ENCODE measurements at places on chromosomes 12 and 14. TPM values are rescaled to one million over a fixed set of nuclear protein-coding genes. Genes with fewer than 3 reads are reported as not detected.

The MMP17 gene
- total RNA-seq, result not detected

The GRIP1 gene
- total RNA-seq, result 2.3 TPM

The SLC6A13 gene
- 3.3 TPM for total RNA-seq

The GLI1 gene
- total RNA-seq, result 0.21 TPM

The HOXC9 gene
- not detected for total RNA-seq

The PRPH gene
- not detected for total RNA-seq

The TTC9 gene
- total RNA-seq, result 10.5 TPM

The NPFF gene
- total RNA-seq, result 1.3 TPM

The CDCA3 gene
- total RNA-seq, result 67.7 TPM

The ADCY6 gene
- total RNA-seq, result 0.79 TPM

- no peak for DNase-seq
These were observed 295.7 kb upstream of the FKBP4 start for GRCh38 chr12:2498964-2499500.

DNA sequence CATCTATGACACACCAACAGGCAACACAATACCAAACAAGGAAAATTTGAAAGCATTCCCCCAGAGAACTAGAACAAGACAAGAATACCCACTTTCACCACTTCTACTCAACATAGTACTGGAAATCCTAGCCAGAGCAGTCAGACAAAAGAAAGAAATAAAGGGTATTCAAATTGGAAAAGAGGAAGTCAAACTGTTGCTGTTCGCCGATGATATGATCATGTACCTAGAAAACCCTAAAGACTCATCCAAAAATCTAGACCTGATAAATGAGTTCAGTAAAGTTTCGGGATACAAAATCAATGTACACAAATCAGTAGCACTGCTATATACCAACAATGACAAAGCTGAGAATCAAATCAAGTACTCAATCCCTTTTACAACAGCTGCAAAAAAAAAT is 8.1 kb upstream of the ATL1 start:
- no peak for DNase-seq

GRCh38 chr14:81220580-81220829 is 254 bp downstream of the GTF2A1 start:
- DNase-seq, result no peak

GRCh38 chr14:92917041-92917940 is 5.7 kb upstream of the CHGA start:
- DNase-seq, result no peak

DNA sequence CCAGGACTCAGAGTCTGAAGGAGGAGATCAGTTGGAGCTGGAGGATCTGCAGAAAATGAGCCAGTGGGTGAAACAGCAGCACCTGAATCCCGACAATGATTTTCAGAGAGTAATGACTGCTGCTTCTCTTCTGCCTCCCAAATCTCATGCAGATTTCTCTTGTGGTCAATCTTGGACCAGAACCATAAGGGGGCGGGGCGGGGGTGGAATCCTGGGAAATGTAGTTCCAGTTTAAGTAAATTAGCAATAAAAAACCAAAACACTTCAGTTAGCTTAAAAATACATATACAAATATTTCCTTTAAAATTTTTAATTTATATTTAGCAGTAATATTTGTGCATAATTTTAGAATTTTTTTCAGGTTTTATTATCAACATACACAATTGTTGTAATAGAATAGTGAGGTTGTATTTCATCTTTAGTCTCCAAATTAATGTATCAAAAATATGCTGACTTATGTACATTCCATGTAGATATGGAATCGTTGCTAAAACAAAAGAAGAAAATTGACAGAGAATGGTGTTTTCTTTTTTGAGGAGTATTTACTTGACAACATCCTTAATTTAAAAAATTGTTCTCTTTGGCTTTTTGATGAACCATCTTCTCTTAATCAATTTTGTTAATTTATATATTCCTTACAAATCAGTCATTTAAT is 223.5 kb upstream of the SYT10 start:
- DNase-seq, result no peak

GRCh38 chr14:55749946-55750345 is 169.9 kb downstream of the KTN1 start:
- DNase-seq, result no peak

GRCh38 chr12:76942267-76942666 is 63.4 kb upstream of the CSRP2 start:
- no peak for DNase-seq

DNA sequence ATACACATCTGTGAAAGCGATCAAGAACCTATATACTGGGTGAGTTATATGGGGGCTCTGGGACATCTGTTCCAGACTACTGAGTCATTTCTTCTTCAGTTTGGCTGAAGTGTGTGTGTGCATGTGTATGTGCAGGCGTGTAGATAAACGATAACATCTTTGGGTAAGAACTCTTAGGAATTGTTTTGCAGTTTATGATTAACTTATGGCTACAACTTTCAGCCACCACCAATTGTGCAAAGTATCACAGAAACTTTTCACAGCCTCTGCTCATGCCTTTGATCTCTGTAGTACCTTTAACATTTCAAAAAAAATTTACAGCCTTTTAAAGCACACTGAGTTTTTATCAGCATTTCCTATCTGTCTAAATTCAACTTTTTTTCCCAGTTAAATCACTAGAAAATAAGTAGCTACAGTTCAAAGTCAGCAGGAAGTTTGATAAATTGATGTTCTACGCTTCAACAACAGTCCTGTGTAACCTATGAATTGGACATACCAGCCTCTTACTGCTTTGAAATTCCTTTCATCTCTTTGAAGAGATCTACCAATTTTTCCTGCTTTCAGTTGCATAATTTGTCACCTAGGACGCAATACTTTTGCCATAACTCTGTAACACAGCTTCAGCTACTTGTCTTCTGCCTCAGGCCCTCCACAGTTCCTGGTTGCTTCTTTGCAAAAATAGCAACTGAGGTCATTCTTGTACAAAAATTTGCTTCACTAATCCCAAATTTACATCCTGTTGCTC is 43.0 kb downstream of the PPM1H start:
- DNase-seq, result no peak

DNA sequence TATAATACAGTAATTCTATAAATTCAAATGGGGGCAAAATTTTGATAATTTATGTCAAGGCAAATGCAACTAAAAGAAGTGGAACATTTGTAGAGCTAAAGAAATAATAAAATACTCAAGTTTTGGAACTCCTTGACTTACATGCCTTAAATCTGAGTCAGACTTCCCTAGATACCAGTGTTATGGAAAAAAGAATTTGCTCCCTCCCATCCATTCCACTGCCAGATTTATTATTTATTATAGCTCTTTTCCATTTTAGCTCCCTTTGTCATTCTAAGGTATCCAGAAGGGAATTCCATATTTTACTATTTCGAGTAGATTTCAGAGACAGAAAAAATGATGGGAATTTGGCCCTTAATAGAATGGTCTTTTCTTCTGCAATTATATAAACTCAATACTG is 44.0 kb downstream of the RHOJ start:
- DNase-seq, result no peak

- no peak for DNase-seq
These were observed 24.7 kb upstream of the SOCS2 start for GRCh38 chr12:93547778-93548177.

DNA sequence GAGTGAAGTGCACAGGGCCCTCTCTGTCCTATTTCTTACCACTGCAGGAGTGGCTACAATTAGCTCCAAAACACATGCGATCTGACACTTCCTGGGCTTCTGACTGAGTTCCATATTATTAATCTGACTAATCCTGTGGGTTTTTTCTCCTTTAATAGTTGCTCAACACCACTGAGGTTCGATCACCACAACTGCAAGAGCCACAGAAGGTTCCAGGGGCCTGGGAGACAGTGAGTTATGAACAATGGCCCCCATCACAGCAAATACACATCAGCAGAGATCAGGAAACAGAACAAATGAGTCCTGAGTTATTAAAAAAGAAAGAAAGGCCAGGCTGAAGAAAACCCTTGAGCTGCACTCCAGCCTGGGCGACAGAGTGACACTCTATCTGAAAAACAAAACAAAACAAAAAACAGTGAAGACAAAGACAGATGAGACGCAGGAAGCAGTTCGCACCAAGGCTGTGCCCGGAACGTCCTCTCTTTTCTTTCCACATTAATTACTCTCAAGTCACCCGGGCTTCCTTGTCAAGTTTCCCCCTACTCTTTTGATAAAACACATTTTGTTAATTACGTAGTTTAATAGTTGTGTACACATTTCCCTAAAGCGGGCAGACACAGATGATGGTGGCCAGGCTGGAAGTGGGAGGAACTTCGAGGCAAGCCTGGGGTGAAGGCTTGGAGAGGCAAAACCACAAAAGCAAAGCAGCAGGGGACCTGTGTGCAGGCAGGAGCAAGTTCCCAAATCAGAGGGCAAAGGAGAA is 42.7 kb downstream of the CDC42BPB start:
- DNase-seq, result no peak

GRCh38 chr12:50196537-50196936 is 29.4 kb upstream of the CERS5 start:
- DNase-seq, result no peak

DNA sequence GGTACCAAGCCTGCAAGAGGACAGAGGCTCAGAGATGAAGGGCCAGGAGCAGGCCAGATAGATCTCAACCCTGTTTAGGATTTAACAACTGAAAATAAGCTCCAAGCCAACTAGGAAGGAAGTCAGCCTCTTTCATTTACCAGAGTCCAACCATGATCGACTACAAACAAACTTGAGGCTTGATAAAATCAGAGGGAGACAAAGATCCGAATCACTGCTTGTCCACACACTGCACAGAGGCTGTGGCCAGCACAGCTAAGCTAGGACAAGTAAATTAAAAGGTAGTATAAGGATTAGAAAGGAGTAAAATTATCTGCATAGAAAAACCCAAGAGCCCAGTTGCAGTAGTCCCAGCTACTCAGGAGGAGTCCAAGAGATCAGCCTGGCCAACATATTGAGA is 40.3 kb downstream of the FAM222A start:
- no peak for DNase-seq

DNA sequence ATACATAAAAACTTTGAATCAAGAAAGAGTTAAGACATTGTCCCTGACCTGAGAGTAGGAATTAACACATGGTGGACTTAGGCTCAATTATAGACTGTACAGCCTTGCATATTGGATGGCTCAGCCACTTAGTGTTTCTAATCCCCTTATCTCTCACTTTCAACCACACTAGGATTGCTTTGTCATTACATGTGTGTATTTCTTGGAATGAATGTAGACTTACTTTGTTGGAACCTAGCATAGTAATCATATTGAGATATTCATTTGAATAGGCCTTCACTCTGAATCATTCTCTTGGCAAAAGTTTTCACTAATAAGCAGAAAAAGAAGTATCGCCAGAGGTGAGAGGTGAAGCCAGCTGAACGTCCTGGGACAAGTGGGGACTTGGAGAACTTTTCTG is 1973.9 kb upstream of the FLRT2 start:
- DNase-seq, result no peak

DNA sequence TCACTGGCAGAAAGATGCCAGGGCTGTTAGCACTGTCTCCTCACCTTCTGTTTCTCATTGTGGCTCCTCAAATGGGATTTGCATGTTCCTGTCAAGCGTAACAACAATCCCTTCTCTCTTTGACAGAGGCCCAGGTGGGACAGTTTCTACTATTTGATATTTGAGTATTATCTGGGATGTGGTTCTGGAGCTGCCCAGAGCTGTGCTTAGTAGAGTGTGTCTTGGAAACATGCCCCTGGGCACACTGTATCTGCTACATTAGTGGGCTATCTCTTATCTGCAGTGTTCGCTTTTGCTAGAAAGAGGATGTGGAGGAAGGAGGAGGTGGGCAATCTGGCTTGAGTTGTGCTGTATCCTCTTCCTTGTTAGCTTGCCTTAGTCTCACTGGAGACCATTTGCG is 3.8 kb upstream of the ACADS start:
- no peak for DNase-seq

GRCh38 chr12:97275256-97275655 is 187.3 kb upstream of the RMST start:
- DNase-seq, result no peak

DNA sequence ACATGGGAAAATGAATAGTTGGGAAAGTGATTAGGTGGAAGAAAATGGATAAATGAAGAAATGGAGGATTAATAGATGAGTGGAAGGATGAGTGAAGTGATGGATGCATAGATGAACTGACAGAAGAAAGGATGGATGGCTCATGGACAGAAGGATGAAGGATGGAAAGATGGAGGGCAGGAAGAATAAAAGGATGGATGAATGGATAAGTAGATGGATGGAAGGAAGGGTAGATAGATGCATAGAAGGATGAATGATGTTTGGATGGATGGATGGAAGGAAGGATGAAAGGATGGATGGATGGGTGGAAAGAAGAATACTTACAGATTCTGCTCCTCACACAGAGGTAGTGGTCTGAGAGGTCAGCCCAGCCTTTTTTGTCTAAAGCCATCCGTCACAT is 35.8 kb upstream of the CHGA start:
- no peak for DNase-seq

DNA sequence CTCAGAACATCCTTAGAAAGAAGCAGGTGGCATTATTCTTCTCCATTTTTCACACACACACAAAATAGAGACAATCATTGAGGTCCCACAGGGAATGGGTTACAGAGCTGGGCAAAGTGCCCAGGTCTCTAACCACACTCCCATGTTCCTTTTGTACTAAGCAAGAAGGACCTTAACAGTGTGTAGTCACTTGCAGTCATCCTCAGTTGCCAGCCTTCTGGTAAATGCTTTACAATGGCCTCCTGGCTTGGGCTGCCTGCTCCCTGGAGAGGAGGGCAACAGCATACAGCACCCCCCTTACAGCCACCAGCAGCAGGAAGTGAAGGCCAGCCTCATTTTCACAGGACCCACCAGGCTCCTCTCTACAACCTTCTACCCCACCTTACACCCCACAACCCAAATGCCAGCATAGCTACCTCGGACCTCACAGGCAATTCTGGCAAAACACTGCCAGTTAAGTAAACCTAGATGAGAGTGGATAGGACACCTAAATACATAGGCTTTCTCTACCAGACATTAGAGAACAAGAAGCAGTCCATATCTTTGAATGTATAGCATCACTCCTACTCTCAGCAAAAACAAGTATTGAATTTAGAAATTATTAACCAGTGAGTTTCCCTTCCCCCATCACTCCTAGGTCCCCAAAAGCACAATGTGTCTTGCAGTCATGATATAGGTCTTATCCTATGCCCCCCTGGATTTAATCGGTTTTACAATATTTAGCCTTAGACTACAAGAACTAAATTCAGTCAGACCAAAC is 88.1 kb downstream of the PPP2R5E start:
- no peak for DNase-seq

GRCh38 chr12:2449586-2449985 is 345.2 kb upstream of the FKBP4 start:
- DNase-seq, result no peak

DNA sequence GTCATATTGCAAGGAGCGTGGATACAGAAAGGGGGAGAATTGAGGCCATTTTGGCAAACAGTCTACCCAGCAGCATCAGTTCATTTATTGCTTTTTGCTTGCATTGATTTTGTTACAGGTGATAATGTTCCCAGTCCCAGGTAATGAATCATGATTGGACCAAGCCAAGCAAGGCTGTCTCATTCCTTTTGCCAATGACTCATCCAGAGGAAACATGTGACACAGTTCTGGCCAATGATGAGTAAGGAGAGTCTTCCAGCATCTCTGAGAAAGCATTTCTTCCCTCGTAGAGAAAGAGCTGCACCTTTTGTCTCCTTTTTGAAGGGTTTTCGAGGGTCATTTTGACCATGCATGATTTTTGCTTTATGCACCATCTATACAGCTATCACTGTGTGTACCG is 68.2 kb downstream of the SLC15A4 start:
- no peak for DNase-seq

- DNase-seq, result no peak
These were observed 148.5 kb downstream of the GLT1D1 start for GRCh38 chr12:129001826-129002225.

All from activated T-cell treated with anti-CD3 and anti-CD28 coated beads, Interleukin-2, amount 50 U/mL, for 72 hours (primary cell).